ENCODE measurements at places on chromosomes 2 and 18.

DNA sequence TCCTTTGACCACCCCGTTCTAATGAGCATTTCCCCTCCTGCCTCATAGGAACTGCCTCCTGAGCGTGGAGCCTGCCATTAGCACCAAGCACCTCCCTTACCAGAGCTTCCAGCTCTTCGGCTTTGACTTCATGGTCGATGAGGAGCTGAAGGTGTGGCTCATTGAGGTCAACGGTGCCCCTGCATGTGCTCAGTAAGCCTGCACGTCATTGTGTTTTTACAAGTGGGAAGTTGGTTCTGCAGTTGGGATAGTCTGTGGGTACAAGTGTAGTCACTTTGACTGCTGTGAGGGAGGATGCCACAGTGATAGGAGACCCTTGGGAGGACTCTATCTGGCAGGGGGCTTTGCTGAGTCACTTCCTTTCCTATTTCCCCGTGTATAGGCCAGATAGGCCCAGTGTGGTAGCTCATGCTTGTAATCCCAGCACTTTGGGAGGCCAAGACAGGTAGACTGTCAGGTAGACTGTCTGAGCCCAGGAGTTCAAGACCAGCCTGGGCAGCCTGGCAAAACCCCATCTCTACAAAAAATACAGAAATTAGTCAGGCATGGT is 22.0 kb upstream of the POLR1B start:
- DNase-seq = no peak

DNA sequence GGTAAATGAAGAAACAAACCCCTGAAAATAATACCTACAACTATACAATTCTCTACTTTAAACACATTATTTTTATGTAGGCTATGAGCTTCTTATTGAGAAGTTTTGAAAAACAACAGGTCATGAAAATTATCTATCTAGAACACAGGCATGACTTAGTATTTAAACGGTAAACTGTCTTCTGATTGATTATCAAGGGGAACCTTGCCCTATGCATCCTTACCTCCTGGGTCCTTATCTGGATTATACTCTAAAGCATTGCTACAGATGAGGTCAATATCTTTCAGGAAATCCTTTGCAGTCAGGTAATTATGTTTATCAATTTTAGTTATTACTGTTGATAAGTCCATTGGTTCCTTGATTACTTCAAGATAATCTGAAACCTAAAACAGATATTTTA is 144.3 kb downstream of the ATAD2B start:
- no peak for DNase-seq

DNA sequence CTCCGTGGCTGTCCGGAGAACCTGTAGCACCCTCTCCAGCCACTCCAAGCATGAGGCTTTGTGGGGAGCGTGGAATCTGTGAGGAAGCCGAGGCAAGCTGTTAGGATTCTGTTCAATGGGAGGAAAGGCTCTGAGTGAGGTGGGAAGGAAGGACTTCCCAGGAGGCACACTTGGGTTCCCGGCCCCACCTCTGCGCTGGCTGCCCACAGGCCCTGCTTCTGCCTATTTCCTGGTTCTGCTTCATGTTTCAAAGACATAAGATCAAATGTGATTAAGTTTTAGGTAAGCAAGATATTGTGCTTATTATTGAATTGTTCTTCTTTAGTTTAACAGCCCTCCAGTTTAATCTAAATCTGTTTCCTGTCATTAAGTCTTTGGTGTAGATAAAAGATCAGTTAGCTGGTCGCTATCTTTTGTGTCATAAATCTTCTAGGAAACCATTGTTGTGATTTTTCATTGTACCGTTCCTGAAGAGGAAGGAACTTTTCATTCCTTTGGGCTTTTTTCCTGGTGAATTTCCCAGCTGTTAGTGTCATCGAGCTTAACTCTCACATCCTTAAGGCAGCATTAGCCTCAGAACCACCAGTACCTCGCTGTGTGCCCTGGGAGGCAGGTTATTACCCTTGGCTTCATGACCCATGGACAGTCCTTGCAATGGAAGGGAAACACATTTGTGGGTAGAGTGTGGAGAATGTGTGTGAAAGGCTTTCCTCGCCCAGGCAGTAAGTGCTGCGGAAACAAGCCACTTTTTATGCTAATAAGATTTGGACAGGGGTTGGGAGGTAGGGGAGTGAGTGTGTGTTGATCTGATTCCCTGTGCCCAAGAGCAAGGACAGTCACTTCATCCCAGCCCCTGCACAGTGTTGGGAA is 61.9 kb upstream of the ALPP start:
- no peak for DNase-seq

DNA sequence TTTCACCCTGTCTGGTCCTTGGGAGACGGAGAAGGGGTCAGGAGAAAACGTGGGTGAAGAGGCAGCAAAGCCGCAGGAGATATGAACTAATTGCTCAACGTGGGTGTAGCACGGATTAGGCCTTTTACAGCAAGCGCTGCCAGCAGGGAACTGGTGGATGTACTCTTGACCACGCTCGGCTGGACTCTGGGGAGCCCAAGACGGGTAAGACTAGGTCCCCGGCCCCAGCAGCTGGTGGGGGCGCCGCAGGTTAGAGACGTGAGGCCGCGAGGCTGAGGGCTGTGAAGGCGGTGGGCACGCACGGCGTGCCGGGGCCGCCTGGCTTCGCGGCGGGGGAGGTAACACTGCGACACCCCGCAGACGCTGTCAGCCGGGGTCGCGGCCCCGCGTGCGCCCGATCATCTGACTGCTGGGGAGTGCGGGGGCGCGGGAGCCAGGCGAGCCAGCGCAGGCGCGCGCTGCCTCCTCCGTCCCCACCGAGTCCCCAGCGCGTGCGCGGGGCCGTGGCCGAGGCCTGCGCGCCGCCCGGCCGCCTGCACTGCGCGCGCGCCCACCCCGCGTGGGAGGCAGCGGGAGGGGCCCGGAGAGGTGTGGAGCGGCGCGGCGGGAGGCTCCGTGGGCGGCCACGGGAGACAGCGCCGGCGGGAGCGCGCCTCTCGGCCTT is at the start of gene CLIP4:
Gene CLIP4, plus strand, starts transcription at position 470 of the 664 bp plus-strand sequence. CDS start 5,974 bp downstream, outside the sequence.
- DNase-seq = no peak

- DNase-seq = no peak
Observed at GRCh38 chr18:49742316-49743116, 70.8 kb downstream of the ACAA2 start.

- no peak for DNase-seq
Observed at GRCh38 chr2:169106134-169106533, 36.8 kb downstream of the DHRS9 start.

DNA sequence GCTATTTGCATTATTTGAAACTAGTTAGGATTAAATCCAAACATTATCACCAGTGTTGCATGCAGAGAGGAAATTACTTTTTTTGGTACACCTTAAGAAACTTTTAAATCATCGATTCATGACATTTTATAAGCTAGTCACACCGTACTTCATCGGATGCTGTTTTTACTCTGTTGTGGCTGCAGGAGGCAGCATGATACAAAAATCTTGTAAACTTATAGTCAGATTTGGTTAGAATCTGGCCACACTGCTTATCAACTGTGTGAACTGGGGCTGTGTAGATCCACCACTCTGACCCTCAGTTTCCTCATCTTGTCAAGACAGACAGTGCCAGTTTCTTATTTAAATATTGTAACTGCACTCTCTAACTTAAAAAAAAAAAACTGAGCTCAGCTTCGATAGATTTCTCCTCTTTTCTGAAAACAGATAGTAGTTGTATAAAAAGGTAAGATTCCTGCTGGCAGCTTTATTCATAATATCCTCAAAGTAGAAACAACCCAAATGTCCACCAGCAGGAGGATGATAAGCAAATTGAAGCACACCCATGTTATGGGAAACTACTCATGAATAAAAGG is 77.8 kb downstream of the RAPGEF4 start:
- no peak for DNase-seq

DNA sequence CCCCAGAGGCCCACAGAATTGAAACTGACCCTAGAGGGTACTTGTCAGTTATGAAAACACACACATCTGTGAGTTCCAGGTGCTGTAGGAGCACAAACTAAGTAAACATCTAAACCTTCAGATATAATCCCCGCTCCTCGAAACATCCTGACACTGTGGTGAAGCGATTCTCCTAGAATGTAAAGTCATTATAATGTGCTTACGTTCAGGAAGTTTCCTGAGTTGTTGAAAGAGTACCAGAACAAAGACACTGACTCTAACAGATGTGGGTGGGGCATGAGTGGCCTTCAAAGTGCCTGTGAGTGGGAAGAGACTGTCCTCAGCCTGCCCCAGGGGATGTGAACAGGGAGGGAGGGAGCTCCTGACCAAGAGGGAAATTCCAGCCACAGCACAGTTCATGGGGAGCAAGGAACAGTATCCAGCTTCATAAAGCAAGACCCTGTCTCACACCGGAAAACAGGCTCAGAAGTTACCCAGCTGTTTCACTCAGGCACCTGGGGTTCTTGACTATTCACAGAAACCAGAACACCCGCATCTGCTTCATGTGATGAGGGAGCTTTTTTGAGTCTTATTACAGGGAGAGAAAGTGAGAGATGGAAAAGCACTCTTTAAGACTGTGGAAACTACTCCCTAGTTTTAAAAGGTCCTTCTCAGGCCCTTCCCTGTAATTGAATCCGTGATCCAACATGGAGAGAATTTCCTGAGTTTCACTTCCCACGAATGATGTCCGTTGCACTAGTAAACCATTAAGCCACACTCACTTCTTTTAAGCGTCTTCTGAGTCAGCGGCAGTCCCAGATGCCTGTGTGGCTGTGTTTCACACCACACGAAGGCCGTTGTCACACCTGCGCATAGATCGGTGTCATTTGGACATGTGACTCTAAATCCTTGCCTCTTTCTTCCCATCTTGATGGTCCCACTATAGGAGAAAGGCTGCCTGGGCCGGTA is 88.6 kb upstream of the EML6 start:
- no peak for DNase-seq

DNA sequence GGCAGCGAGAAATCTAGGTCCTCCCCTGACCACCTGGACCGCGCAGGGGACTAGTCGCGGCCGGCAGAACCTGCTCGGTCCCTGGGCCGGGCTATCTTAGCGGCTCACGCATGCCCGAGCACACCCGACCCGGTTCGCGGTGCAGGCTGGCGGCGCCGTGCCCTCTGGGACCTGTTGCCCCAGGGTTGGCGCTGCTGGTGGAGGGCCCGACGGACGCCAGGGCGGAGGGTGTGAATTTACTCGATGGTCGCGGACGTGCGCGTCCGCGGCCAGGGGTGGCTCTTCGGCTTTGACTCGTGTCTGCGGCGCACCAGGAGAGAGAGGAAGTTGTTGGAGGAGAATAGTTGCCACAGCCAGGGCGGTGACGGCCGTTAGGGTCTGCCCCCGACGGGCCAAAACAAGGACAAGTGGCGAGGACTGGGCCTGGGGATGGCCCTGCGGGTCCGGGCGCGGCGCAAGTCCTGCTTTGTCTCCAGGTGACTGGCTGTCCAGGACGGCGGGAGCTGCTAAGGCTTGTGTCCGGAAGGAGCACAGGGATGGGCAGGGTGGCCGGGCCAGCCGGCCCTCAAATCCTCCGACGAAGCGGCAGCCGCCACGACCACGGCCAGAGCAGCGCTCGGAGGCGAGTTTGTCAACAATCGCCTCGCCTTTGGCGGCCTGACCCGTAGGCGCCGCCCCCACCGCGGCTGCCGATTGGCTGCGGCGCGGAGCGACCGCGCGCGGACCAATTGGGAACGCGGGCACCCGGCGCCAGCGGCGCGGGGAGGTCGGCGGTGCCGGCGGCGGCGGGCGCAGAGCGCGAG is 1.3 kb downstream of the BCL2L11 start:
- peak; percentile 42 for DNase-seq

- no peak for DNase-seq
Observed at GRCh38 chr2:162267996-162268395, 24.8 kb upstream of the FAP start.

GRCh38 chr18:79485788-79486355 is 90.1 kb downstream of the NFATC1 start:
- no peak for DNase-seq

- DNase-seq = no peak
Observed at GRCh38 chr2:1816414-1816911, 72.1 kb upstream of the PXDN start.

DNA sequence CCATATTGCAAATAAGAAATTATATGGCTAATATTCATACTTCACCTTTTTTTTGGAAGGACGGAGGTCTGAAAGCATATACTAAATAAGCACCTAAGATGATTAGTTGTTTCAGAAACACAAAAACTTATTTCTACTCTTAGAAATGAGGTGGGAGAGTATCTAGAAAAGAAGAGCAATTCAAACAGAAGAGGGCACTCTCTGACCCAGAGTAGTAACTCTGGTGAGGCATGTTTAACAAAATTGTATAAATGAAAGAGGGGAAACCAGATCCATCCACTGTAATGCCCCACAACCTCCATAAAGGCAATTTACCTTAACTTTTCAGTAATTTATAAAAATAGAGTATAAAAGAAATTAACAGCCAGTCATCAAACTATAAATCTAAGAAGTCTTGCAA is 669.6 kb upstream of the VRK2 start:
- DNase-seq = no peak

GRCh38 chr2:203891474-203891873 is 23.9 kb downstream of the CTLA4 start:
- DNase-seq = no peak

GRCh38 chr2:23008440-23008839 is 376.5 kb upstream of the KLHL29 start:
- DNase-seq = no peak
